ENCODE measurements at places on chromosomes 3 and 15. TPM values are rescaled to one million over a fixed set of nuclear protein-coding genes. Genes with fewer than 3 reads are reported as not detected.
A peak's percentile ranks its signal among the peaks of the same experiment; 100 is the strongest.

The LRRN1 gene
- 0.40 TPM for total RNA-seq

DNA sequence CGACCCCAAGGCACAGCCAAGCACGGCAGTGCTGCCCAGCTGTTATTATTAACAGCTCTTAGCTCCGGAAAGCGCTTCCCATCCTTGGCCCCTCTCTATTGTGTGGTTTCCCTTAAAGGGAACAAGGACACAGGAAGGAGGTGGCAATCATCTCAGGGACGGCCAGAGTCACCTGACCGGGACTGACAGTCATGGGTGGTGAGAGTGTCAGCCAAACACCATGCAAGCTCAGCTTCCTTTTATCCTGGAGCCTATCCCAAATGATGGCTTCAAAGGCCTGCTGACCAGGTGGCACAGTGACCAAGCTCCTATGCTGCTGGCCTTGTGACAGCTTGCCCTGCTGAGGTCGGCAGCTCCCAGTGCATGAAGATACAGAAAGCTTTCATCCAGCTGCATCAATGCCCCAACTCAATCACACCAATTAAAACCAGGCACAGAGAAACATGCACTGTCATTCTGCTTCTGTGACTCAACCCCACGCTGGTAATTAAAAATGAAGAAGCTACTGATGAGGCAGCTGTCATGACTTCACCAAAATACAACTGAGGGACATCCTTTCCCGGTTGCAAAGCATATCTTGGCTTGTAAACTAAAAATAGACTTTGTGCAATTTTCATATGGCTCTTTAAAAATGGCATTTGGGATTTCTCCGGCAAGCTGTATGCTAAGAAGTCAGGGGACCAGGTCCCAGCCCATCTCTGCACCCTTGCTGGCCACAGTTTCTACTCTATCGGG lies 34.0 kb downstream of the PCSK6 start:
- no peak for ATAC-seq

DNA sequence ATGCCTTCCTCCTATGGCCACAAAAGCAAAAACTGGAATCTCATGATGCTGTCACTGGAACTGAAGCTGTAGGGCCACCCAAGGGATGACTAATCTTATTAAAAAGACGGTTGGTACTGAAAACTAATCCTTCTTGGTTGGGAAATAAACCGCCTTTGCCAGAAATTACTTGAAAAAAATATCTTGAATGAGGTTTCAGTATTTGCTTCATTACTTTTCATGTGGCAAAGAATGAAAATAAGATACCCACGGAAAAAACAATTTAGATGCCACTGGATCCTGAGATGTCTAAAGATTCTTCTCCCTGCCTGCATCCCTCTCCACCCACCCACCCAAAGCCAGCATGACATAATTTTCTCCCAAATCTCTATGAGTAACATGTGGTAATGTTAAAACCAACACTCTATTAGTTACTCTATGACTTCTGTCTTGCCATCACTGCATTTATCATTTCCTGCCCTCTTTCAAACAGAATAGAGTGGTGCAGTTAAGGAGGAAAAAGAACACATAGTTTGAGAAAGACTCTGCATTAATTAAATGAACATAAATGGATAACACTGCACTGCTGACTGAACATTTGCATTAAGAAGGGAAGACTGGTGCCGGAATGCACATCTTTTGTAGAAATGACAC lies 111.8 kb upstream of the DPH6 start:
- peak; percentile 63 for ATAC-seq

- ATAC-seq, result no peak
Observed at GRCh38 chr3:136731274-136731884, 20.8 kb downstream of the STAG1 start.

- ATAC-seq, result peak; percentile 90
Observed at GRCh38 chr3:52237657-52238172, 1.2 kb downstream of the TWF2 start.

GRCh38 chr3:56342475-56342874 lies 125.8 kb downstream of the ERC2 start:
- ATAC-seq, result no peak
